ENCODE measurements at places on chromosomes 13 and 19.

DNA sequence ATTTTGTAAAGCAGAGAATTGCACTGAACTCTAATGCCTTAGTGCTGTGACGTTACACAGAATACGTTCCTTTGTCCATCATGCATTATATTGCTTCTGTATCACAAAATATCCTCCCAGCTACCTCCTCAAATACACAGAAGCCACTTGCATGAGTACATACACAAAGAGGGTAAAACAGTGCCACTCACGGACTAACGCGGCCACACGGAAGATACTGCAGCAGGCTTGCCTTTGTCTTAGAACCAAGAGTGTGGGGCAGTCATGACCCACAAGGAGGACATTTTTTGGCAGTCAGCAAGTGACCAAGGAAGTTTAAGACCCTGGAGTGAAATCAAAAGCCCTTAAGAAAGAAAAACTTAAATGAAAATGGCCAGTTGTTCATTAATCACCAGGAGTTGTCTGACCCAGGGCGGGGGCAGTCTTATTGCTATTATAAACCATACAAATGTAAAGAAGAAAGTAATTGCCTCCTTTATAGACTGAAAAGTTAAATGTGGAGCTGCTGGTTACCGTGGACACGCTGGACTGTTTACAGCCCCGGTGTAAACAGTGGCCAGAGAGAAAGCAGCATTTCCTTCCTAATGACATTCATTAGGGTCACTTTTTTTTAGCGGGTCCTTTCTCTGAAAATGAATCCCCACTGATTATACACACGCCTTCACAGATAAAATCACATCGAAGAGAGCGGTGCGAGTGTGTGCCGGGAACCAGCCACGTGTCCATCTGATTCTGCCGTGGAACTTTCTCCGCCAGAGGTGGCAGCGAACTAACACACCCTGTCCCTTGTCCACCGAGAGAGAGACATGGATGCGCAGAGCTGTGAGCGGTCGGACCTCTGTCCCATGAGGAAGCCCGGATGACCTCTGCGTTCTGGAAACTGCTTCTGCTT lies 66.8 kb downstream of the SOX1 start:
- DNase-seq, result no peak

DNA sequence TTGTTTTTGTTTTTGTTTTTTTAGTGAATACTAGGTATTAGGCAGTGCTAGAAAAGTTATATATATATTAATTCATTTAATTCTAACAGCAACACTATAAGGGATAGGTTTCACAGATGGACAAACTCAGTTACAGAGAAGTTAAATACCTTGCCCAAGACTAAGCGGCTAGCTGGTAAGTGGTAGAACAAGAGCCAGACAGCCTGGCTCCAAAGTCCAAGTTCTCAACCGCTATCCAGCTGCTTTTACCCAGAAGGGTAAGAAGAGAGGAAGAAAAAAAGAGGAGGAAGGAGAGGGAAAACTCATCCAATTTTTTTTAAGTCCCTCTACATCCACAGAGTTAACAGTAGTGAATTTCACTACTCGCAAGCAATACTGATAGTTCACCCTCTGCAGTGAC lies 217.0 kb downstream of the SPRY2 start:
- no peak for DNase-seq

GRCh38 chr13:47100214-47100853 lies 203.5 kb upstream of the HTR2A start:
- DNase-seq, result no peak

GRCh38 chr13:110490009-110490770 lies 71.3 kb downstream of the RAB20 start:
- DNase-seq, result no peak

GRCh38 chr13:102472650-102473049 lies 70.8 kb upstream of the FGF14 start:
- DNase-seq, result no peak

DNA sequence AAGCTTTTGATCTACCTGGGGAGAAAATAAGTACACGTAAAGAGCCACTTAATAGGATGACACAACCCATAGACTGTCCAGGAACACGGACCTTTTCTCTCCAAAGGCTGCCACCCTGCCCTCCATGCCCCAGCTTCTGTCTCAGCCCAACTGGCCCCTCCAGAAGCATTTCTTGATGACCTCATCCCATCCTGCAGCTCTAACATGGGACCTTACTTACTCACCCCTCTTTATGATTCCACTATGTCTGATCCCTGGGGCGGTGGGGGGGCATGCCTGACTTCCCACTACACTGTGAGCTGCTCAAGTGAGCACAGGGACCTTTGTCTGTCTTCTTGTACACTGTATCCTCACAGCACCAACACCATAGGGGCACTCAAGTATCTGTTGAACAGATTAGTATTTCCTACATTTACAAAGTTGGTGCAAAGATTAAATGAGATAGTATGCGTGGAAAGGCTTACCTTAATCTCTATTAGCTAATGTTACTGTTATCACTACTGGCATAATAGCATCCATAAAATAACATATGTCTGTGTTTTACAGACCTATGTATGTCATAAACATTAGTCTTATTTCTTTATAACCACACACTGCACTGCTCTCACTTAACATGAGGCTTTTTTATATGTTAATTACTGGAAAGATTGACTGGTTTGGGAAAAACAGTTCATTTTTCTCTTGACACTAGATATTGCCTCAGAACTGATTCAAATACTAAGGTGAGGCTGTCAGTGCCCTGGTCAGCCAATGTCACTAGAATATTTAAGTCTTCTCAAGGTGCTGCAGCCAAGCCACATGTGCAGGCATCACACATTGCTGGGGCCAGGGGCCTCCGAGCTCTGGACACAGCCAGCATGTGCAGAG lies 100.9 kb downstream of the FOXO1 start:
- DNase-seq, result no peak

- DNase-seq, result no peak
Observed at GRCh38 chr13:29497137-29497654, 98.3 kb downstream of the SLC7A1 start.

- DNase-seq, result no peak
Observed at GRCh38 chr19:10686661-10687517, 14.3 kb upstream of the QTRT1 start.
